ENCODE measurements at places on chromosomes 5 and 9.

DNA sequence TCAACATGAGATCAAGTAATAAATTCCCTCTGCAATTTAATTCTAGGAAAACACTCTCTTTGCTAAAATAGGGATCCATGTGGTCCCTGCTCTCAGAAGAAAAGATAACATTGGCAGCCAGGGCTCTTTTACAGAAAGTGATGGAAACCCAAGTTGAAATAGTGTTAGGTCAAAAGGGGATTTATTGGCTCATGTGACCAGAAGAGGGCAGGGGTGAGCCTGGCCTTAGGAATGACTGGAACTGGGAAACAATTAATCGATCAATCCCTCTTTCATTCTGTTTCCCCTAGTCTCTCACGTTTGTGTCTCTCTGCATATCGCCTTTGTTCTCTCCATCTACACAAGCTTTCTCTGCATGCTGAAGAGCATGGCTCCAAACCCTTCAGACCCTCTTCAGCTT lies 58.3 kb upstream of the ALDH1B1 start:
- no peak for DNase-seq

DNA sequence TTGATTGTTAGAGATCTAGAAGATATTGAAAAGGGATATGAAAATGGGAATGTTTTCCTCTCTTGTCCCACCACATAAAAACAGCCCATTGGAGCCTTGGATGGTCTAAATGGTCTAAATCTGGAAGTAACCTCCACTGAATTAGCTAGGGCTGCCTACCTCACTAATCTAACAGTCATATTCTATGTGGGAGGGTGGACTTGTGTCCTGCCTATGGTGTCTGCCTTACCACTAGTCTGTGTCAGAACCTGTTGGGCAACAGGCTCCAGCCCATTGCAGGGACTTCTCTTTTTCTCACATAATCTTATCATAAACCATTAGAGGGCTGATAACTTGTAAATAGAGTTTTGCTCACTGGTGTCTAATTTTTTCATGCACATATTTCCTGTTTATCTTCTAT lies 548.8 kb upstream of the CDH18 start:
- no peak for DNase-seq

DNA sequence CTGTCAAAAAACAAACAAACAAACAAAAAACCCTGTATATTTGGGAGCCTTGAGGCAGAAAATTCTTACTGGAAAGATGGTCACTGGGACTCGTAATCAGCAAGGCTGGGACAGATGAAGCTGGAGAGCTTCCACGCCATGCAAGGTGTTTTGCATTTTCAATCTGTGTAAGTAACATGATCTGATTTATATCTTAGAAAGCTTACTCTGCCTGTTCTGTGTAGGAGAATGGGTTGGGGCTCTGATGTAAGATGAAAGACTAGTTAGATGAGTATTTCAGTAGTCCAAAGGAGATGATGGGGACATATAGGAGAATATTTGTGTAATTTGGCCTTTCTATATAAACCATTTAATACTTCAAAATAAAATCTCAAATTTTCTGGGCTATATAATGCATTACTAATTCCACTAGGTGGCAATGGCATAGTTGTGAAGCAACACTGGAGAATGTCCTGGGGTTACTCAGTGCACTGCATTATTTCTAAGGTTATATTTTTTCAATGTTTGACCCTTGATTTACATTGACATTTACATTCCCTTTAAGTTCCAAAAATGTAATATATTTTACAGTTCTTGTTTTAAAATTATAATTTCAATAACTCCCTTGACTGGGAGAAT lies 21.9 kb upstream of the FSD1L start:
- DNase-seq = no peak

- no peak for DNase-seq
Measured at GRCh38 chr5:173201636-173202265, 33.3 kb downstream of the NKX2-5 start.

DNA sequence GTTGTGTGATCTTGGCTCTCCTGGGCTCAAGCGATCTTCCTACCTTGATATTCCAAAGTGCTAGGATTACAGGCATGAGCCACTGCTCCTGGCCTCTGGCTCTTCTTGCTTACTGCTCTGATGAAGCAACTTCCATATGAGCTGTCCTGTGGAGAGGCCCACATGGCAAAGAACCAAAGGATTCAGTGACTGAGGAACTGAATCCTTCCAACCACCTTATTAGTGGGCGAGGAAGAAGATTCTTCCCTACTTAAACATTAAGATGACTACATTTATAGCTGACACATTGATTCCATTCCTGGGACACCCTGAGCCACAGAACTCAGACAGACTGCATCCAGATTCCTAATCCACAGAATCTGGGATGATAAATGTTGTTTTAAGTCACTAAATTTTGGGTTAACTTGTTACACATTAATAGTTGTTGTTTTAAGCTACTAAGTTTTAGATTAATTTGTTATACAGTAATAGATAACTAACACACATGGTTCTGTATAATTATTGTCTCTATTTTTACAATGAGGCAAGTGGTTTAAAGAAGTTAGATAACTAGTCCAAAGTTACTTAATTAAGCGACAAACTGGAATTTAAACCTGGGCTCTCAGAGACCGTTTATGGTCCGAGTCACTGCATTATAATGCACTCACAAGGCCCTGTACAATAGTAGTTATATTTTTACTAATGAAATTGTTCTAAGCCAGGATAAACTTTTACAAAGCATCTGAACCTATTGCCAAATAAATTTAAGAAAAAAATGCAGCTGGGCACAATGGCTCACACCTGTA lies 16.7 kb upstream of the SLCO4C1 start:
- DNase-seq = no peak

DNA sequence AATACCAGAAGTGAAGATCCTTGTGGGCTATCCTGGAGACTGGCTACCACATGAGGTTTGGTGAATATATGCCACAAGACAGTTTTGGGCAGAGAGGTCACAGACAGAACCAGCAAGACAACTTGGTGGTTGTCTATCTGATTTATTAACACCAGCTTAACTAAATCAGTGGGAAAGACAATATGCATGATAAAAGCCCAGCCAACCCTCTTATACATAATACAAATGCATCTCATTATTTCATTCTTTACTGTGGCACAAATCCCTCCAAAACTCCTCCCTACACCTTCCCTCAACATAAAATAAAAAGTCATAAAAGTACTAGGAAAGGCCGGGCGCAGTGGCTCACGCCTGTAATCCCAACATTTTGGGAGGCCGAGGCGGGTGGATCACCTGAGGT lies 8.1 kb downstream of the HINT1 start:
- DNase-seq = no peak

GRCh38 chr9:33164138-33164809 lies 2.9 kb downstream of the B4GALT1 start:
- DNase-seq = peak; percentile 70

DNA sequence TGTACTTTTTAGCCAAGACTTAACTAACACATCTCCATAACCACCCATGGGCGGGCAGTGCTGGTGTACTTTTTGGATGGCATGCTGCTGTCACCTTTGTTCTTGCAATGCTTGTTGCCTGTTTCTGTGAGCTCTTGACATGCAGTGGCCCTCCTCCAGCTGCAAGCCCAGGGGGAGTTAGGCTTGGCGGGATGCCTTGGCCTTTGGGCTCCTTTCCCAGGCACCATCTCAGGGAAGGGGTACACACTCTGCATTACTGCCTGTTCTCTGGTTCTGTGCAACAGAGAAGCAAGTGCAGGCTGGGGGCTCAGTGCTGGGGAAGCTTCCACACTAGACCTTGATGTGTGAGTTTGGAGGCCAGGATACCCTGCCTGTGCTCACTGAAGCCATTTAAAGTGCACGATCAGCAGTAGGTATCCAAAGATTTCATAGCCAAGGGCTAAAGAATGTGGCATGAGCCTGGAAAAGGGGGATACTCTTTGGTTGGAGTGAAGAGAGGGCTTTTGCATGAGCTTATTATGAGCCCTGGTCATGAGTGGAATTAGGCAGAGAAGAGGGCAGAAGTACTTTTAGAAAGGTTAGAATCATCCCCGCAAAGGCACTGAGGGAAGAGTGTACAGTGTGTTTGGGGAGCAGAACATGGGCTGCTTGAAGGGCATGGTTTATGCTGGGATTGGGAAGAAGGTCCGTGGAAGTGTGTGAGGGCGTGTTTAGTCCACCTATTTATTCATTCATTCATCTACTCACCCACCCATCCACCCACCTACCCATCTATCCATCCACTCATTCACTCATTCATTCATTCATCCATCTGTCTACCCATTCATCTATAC lies 22.5 kb downstream of the PSAT1 start:
- no peak for DNase-seq

- no peak for DNase-seq
Measured at GRCh38 chr5:35024911-35025510, 22.7 kb downstream of the AGXT2 start.

DNA sequence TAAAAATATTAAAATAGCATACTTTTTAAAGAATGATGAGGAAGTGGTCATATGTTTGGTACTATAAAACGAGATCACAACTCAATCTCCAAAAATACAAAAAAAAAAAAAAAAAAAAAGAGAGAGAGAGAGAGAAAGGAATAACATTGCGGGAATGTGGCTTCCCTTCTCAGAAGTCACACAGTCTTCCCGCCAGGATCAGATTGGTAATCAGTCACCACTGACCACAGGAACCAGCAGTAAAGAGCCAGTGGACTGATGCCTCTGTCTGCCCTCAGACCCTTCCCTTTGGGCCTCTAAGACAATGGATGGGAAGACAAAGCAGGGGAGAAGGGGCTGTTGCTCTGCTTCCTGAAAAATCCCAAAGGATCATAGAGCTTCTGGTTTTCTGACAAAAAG lies 104.9 kb downstream of the KLHL3 start:
- no peak for DNase-seq

DNA sequence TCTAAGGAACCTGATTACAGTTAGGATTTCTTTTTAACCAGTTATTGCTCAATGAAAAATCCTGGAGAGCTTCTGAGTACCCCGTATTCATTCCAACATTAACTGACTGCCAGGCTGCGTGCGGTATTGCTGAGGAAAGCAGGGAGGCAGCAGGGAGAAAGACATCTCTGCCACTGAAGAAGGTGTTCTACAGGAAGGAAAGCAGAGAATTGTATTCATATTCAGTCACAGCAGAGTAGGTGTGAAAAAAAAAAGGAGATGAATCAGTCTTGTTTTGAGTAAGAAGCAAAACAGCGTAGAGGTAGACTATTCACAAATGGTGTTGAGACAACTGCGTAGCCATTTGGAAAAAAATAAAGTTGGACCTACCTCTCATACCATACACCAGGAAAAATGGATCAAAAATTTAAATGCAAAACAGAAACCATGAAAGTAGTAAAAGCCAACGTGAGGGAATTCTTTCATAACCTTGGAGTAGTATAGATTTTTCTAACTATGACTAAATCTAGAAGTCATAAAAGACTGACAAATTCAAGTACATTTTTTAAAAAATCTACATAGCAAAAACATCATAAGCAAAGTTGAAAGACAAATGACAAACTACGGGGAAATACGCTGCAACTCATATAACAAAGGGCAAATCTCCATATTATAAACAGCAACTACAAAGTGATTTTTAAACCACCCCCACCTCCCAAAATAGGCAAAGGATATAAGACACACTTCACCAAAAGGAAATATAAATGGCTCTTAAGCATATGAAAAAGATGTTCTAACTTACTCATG lies 9.9 kb upstream of the NR4A3 start:
- no peak for DNase-seq

DNA sequence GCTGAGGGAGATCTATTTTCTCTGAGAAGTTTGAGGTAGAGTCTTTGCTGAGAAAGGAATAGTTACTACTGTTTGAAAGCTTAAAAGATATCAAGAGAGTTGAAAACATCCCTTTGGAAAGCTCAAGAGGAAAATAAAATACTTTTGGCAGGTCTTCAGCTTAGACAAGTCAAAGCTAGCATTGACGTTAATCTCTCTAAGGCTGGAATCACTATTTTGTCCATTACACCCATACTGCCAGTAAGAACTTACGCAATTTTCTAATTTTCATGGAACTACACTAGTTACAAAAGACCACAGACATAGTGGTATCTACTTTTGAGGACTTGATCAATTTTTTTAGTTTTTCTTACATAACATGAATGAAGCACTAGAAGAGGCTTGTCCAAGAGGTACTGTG lies 494.9 kb downstream of the PSAT1 start:
- no peak for DNase-seq

GRCh38 chr9:129491487-129491855 lies 129.4 kb downstream of the C9orf50 start:
- DNase-seq = no peak

- DNase-seq = no peak
Measured at GRCh38 chr5:23411994-23412393, 95.4 kb upstream of the PRDM9 start.

- DNase-seq = no peak
Measured at GRCh38 chr5:68894673-68895072, 199.1 kb upstream of the SLC30A5 start.

DNA sequence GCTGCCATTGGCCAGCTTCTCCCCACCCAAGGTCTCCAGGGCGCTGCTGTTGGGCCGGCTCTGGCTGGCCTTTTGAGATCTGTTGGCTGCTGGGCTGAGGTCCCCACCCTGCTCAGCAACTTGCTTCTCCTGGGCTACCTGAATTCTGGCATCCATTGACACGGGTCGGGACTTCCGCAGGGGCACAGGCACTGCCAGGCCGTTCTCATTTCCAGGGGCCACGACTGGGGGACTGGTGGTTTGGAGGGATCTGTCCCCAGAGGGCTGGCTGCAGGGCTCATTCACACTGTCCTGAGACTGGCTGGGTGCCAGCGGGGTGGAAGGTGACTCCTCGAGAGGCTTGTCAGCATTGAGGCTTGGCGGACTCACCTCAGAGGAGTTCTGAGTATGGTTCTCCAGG lies 87.1 kb upstream of the FBXW11 start:
- no peak for DNase-seq

- DNase-seq = no peak
Measured at GRCh38 chr5:123157791-123158581, 68.9 kb downstream of the PRDM6 start.

GRCh38 chr5:91535499-91535898 lies 152.4 kb upstream of the ARRDC3 start:
- no peak for DNase-seq

GRCh38 chr5:6449465-6450158 lies 953 bp downstream of the UBE2QL1 start:
- DNase-seq = no peak

GRCh38 chr5:147431586-147431985 lies 78.3 kb downstream of the DPYSL3 start:
- DNase-seq = no peak

GRCh38 chr9:72312386-72312987 lies 52.5 kb downstream of the ZFAND5 start:
- no peak for DNase-seq

GRCh38 chr9:133889584-133890301 lies 102.4 kb downstream of the VAV2 start:
- DNase-seq = no peak

GRCh38 chr5:40986666-40987065 lies 77.4 kb downstream of the C7 start:
- no peak for DNase-seq

DNA sequence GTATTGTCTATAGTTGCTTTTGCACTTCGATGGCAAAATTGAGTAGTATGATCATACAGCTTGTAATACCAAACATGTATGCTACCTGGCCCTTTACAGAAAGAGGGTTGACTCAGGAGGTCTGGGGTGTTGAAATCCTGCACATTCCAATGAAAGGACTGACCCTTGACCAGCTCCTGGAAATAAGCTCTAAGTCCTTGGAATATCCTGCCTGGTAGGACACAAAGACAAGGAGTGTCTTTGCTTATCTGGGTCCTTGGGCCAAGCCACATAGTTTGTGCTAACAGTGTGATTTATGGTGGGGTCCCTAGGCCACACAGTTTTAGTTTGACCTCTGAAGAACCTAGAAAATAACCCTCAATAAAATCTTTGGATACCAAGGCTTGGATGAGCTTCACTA lies 89.3 kb upstream of the FTMT start:
- no peak for DNase-seq

- no peak for DNase-seq
Measured at GRCh38 chr5:169001394-169001793, 299.5 kb downstream of the SLIT3 start.

- no peak for DNase-seq
Measured at GRCh38 chr5:34699155-34700077, 43.3 kb downstream of the RAI14 start.

Measured in natural killer cell treated with Interleukin-12 subunit alpha and Interleukin-12 subunit beta and Interleukin-15 and Interleukin-18, amount 100 ng/mL, for 72 hours (primary cell).